ENCODE measurements at places on chromosomes 12 and 14.

DNA sequence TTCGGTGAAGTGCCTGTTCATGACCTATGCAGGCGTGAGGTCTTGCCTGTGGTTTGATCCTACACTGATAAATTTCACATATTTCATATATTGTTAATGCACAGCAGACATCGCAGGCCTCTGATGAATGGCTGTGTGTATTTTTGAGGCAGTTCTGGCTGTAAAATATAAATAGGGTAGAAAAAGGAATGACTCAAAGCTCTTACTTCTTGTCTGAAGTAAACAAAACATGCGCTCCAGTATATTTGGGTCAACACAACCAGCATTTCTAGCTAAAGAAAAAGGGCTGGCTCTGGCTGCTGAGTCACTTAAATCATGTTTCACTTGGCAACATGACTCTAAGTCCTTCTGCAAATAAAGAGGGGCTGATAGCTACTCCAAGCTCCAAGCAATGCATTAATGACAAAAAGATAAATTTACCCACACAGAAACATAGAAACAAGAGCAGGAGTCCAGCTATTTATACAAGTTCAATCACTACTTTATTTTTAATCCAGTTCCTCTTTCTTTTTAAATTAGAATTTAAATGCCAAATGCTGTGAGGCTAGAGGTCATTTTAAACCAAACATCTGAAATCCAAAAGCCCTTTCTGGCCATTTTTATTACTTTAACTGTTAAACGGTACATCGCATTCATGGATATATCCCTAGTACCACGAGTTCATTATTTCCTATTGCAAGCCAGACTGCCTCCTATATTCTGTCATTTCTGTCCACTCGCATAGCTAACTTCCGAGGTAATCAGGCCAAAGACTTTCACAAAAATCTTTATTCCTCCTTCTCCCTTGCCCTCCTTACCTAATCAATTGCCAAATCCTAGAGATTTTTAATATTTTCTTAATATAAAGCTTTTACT is 54.3 kb upstream of the TMCC3 start:
- DNase-seq: no peak

DNA sequence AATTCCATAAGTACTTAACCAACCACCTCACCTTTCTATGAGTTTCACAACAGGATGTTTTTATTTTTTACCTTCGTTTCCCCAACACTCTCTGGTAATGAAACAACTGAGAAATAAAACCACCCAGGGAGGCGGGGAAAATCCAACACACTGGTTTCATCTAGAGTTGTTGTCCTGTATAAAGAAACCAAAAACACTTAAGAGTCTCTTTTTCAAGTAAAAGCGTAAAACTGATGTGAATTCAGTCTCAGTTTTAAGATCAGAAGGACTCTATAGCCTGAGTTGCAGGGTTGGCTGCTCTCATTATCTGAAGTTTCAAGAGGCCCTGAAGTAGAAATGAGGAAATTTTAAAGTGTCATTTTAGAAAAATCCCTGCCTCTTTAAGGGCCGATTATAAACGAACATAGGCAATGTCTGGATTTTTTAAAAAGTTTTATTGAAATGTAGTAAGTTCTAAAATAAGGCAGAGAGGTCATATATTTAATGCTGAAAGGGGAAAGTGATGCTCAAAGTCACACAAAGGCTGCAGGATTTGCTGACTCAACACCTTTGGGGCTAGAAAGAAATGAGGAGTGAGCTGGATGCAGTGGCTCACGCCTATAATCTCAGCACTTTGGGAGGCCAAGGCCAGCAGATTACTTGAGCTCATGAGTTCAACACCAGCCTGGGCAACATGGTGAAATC is 27.2 kb downstream of the HIGD1C start:
- no peak for DNase-seq

DNA sequence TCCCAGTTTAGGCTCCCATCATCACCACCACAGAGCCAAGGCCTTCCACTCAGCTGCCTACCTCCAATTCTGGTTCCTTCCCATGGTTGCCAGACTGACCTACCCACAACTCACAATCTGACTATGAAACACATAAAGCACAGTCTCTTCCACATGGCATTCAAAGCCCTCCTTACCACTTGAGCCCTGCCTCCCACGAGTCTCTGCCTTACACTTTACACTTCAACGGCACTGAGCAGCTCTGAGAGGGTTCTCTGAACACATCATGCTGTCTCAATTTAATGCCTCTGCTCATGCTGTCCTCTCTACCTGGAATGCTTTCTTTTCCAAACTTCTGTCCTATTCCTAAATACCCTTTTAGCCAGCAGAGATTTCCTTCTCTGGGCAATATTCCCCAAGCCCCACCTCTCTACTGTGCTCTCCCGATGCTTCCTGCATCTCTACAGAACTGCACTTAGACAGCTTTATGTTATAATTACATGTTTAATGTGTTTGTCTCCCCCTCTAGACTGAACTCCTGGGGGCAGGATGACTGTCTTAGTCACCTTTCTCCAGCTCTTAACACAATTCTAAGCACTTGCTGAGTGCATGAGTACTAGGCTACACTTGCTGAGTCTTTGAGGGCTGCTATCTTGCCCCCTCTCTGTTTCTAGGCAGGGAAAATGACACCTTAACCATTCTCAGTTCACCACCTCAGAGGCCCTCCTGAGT is 23.5 kb downstream of the FMNL3 start:
- no peak for DNase-seq

DNA sequence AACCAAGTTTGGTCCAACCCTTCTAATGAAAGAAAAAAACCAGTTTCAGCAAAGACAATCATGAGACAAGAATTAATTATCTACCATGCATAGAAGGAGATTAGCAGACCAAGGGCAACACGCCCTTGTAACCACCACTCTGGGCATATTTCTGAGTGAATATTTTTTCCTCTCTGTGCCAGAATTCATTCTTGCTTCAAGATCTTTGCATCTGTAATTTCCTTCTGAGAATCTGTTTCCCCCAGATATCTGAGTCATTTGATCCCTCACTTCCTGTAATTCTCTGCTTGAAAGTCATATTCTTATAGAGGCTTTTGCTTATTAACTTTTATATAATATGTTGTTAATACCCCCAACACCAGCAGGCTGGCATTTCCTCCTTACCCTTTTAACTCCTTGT is 243.7 kb downstream of the SLC16A7 start:
- no peak for DNase-seq

- DNase-seq: no peak
Observed at GRCh38 chr14:88255798-88256197, 67.3 kb downstream of the KCNK10 start.

DNA sequence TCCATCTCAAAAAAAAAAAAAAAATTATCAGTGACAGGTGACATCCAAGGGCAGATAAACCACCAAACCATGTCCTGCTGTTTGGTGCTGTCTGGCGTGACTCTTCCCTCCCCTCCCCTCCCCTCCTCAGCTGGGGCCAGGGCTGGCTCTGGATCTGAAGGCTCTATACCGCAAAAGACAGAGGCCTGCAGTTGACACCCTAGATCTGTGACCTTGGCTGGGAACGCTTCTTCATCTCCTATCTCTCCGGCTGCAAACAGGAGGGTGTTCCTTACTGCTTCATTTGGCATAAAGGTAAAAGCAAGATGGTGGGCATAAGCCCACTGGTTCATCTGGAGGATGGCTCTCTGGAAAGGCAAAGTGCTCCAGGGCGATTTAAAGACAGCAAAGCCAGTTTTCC is 126.8 kb upstream of the PRMT8 start:
- DNase-seq: no peak

- no peak for DNase-seq
Observed at GRCh38 chr12:4346931-4347330, 25.9 kb downstream of the TIGAR start.

DNA sequence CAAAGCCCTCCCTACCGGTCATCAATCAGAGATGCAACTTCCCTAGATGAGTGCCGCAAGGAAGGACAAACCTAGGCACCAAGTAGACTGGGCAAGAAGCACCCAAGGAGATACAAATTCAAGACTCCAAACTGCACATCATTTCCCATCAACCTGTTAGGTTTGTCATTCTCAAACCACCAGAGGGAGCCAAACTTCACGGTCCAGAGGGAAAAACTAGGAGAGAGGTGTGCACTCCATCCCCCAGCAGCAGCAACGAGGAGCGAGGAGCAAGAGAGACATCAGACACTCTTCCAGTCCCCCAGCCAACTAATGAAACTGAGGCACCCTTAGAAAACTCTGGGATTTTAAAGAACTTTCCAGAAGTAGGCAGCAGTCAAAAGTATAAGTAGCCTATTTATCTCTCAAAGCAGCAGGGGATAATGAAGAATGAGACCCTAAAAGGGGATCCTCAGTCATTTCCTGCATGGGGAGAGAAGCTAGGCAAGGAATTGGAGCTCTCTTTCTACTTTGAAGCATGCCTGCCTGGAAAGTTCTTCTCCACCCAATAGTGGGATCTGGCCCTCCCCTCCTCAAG is 37.0 kb upstream of the NT5DC3 start:
- DNase-seq: peak; percentile 7

GRCh38 chr12:98911396-98911795 is 266.3 kb downstream of the APAF1 start:
- no peak for DNase-seq

DNA sequence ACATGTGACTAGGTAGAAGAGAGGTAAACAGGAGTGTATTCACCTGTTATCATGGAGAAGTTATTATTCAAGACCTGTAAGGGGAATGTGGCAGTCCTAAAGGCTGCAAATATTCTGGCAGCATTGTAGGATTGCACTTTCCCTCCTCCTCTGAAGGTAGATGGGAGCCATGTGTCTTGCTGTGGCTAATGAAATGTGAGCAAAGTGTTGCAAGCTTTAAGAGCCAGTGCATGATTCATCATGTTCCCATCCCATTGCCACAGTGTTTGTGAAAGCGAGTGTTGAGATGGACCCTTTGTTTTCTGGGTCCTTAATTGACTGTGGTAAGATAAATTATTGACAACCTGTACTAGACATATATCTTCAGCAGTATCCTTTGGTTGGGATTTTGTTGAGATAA is 128.7 kb downstream of the RGS6 start:
- no peak for DNase-seq

DNA sequence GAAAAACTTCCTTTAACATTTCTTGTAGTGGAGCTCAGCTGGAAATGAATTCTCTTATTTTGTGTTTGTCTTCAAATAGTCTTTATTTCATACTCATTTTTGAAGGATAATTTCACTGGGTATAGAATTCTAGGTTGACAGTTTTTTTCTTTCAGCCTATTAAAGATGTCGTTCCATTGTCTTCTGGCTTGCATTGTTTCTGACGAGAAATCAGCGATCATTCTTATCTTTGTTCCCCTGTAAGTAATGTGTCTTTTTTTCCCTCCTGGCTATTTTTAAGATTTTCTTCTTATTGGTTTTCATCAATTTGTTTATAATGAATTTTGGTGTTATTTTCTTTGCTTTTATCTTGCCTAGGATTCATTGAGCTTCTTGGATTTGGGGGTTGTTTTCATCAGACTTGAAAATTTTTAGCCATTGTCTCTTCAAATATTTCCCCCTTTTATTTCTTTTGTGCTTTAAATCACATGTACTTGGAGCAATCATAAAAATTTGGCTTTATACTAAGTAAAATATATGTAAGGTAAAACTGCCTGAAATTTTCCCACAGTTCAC is 89.4 kb downstream of the UNC79 start:
- no peak for DNase-seq

DNA sequence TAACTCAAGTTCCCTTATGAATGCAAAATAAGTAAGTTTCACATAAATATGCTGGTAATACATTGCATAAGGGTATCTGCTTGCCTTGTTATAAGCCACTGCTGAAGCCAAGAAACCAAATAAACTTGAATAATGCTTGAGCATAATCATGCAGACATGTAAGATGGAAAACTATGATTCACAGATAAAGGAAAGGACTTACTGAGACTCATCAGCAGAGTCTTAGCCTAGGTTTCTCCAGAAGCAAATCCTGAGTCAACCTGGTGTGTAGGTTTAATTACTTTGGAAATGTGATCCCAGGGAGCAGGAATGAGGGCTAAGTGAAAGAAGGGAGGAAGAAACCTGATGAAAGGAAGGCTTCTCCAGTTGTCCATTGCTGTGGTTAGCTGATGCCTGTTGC is 107.7 kb upstream of the BTG1 start:
- DNase-seq: no peak

- DNase-seq: no peak
Observed at GRCh38 chr12:124123296-124124000, 150.4 kb downstream of the ZNF664 start.

- DNase-seq: no peak
Observed at GRCh38 chr12:12671850-12672660, 23.9 kb downstream of the GPR19 start.

GRCh38 chr12:90129366-90130030 is 420.9 kb upstream of the ATP2B1 start:
- no peak for DNase-seq

- peak; percentile 47 for DNase-seq
Observed at GRCh38 chr12:54390668-54391551, 6.4 kb upstream of the ZNF385A start.

GRCh38 chr12:128969480-128970055 is 116.3 kb downstream of the GLT1D1 start:
- no peak for DNase-seq

- DNase-seq: no peak
Observed at GRCh38 chr12:119940897-119941296, 48.1 kb upstream of the BICDL1 start.

DNA sequence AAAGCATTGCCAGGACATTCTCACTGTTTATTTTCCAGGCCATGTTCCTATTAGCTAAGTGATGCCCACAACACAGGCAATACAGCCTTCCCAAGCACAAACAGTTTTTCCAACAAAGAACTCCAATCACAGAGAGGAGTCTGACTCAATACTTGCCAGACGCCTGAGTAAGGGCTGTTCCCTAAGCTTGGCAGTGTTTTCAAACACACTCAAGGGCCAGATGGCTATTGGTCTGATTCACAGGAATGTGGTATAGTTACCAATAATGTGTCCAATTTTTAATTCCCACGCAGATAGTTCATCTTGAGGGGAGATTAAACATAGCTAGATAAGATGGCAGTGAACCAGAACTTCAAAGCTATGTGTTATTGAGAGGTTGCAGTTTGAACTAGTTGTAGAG is 381.0 kb downstream of the SNAPC1 start:
- DNase-seq: no peak

- peak; percentile 64 for DNase-seq
Observed at GRCh38 chr12:1634590-1635191, 5.7 kb downstream of the WNT5B start.

GRCh38 chr14:29721586-29721985 is 206.1 kb downstream of the PRKD1 start:
- no peak for DNase-seq
